ENCODE measurements at places on chromosomes 1 and 21.

DNA sequence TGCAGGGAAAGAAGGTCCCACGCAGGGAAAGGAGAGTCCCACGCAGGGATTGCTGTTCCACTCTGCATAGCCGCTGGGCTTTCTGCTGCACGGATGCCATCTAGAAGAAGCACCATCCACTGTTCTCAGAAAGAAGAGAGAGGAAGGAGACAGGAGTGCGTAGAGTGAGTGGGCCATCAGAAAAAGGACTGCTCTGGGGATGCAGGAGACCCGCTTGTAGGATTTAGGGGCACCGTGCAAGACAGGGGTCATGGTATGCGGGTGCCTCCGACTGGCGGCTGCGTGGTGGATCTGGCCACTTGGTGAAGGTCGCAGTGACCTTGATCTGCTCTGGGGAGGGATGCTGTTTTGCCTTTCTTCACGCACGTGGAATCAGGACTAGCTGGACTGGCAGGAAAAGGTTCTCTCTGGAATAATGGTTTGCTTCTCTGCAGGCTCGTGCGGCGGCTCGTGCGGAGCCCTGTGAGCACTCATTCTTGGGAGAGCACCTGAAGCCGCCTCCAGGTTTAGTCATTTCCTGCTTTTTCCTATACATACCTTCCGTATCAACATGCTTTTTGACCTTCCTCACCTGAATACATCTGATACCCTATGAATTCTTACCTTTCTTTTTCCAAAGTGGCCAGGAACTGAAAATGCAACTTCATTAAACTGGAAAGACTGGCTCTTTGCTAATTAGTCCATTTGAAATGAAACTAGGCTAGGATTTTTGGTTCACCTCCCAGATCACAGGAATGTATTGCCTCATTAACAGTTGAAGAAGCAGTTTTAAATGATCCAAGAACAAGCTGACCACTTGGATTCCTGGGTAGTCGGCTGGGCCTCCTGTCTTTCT is 181.6 kb downstream of the KIF26B start:
- DNase-seq: no peak

DNA sequence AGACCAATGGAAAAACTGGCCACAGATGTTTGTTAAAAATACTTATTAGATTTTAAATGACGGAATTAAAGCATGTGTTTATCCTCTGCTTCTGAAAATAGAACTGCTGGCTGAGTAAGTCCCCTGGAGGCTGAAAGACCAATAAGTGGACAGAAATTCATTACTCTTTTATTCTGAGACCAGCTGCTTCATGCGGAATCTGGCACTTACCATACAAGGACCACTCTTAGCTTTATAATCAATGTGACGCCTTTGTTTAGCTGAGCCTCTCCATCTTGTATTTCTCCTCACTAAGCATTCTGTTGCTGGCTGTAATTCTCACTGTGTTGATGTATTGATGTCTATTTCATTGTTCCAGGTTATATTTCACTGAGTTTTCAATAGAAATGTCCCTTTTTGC is 6.3 kb upstream of the EXO1 start:
- no peak for DNase-seq

GRCh38 chr1:5002676-5003075 is 348.3 kb downstream of the AJAP1 start:
- no peak for DNase-seq

DNA sequence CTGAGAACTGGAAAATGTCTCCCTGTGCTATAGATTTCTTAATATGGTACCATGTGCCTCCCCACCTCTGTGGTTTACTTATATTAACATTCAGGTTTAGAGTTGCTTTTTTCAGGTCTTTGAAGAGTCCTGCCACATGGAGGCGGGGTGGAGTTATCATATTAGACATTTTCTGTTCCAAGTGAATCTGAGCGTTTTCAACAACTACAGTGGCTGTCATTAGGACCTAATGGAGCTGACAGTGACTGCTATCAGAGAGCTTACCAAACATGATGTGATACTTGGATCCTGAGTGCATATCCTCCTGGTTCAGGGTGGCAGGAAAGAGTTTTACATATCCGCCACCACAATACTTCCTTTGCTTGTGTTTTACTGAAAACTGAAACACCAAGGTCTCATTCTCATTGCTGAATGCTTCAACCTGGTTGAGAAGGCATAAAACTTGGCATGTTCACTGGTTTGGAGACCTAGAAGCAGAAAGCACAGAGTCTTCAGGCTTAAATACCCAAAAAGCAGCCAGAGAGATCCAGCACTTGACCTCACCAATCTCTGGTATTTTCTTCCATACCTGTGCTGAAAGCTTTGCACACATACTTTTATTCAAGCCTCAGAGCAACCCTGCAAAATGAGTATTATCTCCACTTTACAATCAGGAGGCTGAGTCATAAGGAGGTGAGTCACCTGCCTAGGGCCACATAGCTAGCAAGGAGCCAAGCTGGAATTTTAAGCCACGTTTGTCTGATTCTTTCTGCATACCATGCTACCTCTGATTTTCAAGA is 47.4 kb upstream of the OSBPL9 start:
- no peak for DNase-seq

GRCh38 chr1:18094096-18094495 is 13.5 kb upstream of the IGSF21 start:
- DNase-seq: no peak

DNA sequence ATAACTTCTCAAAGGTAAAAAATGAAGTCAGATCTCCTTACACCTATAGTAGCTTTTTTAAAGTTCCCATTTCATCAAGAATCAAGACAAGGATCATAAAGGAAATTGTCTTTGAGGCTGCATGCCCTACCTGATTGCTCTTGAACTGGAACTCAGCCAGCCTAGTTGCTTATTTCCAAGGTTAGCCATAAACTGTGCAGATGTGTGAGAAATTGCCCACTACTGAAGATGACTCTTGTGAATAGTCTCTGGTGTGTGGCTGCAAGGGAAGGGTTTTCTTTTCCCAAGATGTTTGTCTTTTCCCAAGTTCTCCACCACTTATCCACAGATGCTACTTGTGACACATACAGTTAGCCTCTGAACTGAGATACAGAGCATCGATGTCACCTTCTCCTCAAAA is 81.7 kb upstream of the DUSP10 start:
- DNase-seq: no peak

DNA sequence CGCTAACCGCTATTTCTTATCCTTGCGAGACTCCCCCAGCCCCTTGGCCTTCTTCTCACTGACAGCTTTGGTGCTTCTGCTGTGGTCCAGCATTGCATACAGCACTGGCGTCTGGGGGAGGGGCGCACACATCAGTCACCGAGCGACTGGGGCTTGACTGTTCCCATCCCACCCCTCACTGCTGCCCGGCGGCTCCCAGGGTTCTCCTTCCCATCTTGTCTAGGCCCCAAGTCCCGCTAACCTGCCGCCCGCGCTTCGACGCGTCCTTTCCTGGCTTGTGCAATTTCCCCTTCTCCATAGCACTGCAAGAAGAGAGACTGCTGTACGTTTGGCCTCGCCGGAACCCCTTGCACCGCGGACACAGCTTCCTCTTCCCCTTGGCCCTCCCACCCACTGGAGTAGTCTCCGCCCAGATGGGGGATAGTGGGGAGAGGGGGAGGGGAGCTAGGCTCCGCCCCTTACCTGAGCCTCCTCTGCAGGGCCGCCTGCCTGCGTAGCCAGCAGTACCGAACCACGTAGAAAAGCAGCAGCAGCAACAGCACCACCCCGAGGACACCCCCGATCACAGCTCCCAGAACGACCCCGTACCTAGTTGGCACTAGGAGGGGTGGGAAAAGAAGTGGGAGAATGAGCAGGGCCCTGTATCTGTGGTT is 3.8 kb downstream of the MPZ start:
- peak; percentile 64 for DNase-seq

DNA sequence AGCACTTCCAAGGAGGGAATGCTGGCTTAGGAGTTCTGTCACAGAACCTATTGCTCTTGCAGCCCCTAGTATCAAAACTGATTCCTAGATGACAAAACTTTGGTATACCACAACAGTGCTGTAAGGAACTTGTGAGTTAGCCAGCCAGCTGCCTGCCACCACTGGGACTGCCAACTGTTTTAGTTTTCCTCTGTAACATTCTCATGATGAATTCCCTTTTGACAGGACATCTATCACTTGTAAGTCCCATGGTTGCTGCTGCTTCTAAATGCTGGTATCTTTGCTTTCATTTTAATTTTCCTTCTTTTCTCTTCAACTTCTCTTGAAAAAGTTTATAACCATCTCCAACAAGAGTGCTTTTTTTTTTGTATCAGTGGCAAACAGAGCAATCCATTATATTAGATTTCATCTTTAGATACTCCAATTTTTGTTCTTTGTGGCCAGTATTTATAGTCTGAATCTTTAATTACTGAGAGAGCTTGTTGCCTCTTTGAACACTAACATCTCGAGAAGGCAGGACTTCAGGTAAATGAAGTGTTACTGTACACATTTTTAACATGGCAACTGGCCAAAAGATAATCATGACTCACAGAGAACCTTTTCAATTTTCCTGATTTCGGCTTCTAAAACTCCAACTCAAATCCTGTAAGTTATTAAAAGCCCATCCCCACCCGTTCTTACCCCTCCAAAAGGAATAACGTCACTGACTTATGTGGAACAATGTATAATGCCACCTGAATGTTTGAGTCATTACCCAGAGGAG is 19.8 kb downstream of the DBT start:
- no peak for DNase-seq

DNA sequence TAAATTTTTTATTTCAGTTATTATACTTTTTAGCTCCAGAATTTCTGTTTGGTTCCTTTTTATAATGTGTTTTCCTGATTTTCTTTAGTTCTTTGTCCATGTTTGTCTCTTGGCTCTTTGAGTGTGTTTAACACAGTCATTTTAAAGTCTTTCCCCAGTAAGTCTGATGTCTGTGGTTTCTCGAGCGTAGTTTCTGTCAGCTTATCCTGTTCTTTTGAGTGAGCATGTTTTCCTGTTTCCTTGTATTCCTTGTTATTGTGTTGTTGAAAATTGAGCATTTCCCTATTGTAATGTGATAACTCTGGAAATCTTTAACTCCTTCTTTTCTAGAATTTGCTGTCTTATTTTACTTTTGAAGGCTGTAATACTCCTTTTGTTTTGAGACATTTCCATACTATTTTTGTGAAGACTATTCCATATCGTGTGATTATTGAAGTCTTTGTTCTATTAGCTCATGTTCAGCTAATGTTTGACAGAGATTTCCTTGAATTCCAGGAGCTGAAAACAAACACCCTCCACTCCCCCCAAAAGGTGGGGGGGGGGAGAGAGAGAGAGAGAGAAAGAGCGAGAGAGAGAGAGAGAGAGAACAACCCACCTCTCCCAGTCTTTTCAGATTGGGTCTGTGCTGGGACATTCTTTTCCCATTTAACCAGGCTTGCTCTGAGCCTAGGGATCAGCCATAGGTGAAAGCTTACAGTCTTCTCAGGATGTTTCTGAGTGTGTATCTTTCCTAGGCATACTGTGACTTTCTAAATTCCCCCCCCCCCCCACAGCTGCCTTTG is 38.3 kb downstream of the SDCCAG8 start:
- no peak for DNase-seq

DNA sequence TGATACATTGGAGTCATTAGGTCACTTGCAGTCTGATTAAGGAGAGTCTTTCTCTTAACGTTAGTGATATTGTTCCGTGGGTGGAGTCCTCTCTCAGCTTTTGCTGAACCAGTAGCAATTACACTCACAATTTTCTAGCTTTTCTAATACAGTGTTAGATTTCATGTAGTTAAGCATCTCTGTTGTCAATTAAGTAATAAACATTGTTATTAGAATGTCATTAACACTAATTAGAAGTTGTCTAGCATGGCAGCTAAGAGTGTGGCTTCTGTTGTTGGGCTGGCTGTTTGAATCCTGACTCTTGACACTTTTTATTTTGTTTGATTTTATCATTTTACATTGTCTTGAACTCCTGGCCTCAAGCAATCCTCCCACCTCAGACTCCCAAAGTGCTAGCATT is 33.4 kb downstream of the FAAH start:
- DNase-seq: no peak

- no peak for DNase-seq
These were observed 22.3 kb upstream of the APOBEC4 start for GRCh38 chr1:183675381-183675780.

DNA sequence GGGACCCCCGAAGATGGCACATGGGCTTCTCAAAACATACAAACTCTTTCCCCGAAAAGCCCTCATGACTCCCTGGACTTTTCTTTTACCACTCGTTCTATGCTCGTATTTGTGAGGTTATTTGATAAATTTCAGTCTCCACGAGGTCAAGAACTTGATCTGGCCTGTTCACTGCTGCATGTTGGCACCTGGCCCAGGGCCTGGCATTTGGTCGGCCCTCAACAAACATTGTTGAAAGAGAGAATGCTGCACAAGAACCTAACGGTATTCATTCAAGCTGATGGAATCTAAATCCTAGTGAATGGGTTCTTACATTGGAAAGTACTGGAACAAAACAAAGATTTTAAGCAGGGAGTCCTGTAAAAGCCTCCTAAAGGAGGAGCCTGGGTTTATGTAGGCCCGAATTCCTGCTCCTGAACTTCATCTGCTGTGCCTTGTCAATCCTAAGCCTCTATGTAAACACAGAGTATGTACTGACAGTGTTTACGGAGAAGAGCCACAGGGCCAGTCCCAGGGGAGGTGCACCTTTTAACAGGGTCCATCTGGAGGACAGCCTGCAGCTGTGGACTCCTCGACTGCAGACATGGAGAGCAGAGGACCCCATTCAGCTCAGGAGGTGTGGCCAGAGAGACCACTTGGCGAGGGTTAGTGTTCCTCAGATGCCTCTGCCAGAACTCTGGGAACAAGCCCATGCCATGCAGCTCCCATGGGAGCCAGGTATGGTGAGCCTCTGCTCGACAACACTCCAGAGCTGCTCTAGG is 46.9 kb downstream of the L1TD1 start:
- no peak for DNase-seq
